ENCODE measurements at places on chromosomes 4 and X.

- no peak for DNase-seq
Measured at GRCh38 chr4:38132107-38132673, 172.0 kb downstream of the PTTG2 start.

- no peak for DNase-seq
Measured at GRCh38 chrX:153773218-153773611, 7.6 kb upstream of the SRPK3 start.

DNA sequence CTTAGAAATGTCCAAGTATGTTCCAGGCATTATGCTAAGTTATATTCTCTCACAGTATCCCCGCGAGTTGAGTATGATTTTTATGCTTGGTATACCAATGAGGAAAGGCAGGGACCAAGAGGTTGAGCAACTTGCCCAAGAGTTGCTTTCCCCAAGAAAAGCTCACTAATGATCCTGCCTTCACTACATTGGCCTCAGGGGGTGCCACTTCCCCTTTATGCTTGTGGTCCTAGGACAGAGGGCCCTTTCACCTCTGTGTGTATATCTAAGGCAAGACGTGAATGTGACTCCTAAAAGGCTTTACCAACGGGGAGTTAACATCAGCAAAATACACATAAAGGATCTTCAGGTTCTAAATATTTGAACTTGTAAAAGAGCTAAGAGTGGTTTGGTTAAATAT, 164.4 kb upstream of the CPEB2 start:
- DNase-seq = no peak

DNA sequence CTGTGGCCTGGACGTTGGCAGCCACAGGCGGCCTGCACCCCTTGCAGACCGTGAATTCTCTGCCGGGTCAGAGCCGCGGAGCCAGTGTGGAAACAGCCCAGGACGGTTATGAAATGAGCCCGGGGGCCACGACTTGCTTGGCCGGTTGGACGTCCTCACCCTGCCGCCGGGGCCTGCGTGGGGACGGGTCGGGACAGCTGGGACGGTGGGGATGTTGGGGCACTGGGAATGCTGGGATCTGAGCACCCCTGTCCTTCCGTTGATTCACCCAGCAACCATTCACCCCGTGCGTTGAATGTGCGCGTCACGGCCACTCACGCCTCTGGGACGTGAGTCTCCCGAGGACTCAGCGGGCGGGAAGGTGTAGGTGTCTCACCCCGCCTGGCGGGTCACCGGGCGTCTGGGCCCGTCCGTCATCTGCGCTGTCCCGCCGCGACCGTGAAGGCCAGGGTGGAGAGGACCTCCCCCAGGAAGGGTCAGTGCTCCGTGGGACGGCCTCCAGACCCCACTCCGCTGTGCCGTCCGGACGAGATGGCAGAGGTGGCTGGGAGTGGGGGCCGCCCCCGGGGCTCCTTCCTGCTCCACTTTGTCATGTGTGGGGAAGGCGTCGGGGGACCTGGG, 4.5 kb upstream of the PLCXD1 start:
- no peak for DNase-seq

DNA sequence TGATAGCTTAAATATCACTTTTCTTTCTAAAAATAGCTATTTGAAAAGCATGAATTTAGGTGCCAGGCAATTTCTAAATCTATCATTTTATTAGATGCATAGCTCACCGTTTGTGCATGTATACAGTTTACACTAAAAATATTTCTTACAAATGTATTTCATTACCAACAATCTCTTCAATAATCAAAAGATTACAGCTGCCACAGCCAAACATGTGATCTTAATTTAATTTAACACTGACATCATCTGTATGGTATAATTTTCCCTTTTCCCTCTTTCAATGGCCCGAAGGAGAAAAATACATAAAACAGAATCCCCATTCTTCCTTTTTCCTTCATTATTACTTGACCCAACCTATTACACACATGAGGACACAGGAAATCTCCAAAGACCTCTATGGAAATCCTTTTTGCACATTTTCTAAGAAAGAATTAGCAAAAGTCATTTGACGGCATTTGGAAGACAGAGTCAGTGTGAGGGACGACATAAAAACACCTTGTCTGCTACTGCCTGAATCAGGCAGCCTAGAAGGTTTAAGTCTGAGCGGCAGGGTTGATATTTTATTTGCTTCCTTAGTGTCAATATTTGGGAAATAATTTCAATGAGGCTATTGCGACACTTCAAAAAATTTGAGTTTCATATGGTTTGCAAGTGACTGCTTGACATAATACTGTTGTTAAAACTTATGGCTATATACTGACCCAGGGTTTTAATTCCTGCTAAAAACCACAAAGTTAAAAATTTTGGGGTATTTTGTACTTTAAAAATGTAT, 111.2 kb downstream of the TTC29 start:
- no peak for DNase-seq

GRCh38 chr4:19823781-19824180, 427.9 kb upstream of the SLIT2 start:
- no peak for DNase-seq

DNA sequence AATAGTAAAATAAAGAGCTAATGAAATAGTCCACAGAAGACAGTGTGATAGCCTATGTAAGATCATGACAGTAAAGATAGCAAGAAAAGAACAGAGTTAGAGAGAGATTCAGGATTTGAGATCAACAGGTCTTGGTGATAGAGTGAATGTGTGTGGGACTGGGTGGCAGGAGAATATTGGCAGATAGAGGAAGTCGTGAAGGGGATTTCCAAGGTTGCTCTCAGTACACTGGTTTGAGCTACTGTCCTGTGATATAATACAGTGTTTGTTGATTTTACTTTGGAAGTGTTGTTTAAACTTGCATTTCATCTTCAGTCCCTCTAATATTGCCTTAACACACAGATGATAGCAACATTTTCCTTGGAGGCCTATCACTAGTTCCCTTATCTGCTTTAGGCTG, 44.1 kb downstream of the DTHD1 start:
- no peak for DNase-seq

GRCh38 chr4:57865264-57865663, 755.1 kb upstream of the IGFBP7 start:
- DNase-seq = no peak

DNA sequence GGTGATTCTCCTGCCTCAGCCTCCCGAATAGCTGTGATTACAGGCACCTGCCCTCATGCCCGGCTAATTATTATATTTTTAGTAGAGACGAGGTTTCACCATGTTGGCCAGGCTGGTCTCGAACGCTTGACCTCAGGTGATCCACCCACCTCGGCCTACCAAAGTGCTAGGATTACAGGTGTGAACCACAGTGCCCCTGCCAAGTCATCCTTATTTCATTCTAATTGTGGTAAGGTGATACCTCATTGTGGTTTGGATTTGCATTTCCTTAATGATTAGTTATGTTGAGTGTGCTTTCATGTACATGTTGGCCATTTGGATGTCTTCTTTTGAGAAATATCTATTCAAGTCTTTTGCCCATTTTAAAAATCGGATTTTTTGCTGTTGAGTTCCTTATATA, 93.0 kb downstream of the USP9X start:
- DNase-seq = no peak

GRCh38 chrX:153549807-153550206, 32.4 kb downstream of the ATP2B3 start:
- DNase-seq = no peak

DNA sequence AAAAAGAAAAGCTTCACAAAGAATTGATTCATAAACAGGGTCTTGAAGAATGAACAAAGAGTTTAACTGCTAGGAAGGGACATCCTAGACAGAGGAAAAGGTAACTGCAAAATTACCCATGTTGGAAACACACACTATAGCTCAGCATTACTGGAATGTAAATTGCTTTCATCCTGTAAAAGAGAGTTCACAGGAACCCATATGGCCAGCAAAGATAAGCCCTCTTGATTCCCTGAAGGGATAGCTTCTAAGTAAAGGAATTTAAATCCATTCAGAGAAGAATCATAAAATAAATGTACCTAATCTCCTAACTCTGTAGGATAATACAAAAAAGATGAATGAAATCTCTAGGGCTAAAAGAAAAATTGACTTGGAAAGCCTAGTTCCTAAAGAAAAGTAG, 107.1 kb upstream of the INTU start:
- DNase-seq = no peak

DNA sequence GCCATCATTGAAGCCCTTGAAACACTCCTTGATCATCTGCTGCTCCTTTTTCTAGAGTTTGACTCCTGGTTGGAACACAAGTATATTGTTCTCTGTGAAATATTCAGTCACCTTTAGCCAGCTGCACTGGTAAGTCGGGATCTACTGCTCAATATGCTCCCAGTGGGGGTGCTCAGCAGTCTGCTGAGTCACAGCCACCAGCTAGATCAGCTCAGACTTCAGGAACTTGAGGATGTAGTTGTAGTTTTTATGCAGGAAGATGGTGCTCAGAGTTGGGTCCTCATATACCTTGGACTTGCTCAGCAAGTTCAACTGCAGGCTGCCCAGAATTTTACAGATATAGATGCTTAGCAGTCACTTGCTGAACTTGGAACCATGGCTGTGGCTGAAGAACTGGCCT, 202.5 kb upstream of the RPL34 start:
- DNase-seq = no peak
